ENCODE measurements at places on chromosomes 12 and 14.
A peak's percentile ranks its signal among the peaks of the same experiment; 100 is the strongest.

DNA sequence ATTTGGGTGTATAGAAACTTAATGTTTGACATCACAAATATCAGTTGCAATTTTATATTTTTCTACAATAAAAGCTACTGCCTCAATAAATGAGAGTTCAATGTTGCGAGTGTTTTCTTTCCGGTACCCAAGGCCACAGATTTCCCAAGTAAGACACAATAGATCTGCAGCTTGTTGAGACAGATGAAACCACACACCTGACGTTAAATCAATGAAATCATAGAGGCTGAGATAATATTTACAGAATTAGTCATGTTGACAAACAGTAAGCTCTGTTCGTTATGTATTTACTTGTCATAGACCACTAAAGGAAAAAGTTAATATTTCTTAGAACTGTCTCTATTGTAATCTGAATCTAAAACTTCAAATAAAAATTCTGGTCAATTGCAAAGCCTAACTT is 49.2 kb upstream of the PTHLH start:
- DNase-seq: no peak

GRCh38 chr12:4268329-4269181 is 5.0 kb upstream of the CCND2 start:
- DNase-seq: no peak

- no peak for DNase-seq
Observed at GRCh38 chr14:103116636-103117035, 6.6 kb upstream of the TNFAIP2 start.

GRCh38 chr12:69168828-69169227 is 70.5 kb upstream of the CPSF6 start:
- DNase-seq: no peak

DNA sequence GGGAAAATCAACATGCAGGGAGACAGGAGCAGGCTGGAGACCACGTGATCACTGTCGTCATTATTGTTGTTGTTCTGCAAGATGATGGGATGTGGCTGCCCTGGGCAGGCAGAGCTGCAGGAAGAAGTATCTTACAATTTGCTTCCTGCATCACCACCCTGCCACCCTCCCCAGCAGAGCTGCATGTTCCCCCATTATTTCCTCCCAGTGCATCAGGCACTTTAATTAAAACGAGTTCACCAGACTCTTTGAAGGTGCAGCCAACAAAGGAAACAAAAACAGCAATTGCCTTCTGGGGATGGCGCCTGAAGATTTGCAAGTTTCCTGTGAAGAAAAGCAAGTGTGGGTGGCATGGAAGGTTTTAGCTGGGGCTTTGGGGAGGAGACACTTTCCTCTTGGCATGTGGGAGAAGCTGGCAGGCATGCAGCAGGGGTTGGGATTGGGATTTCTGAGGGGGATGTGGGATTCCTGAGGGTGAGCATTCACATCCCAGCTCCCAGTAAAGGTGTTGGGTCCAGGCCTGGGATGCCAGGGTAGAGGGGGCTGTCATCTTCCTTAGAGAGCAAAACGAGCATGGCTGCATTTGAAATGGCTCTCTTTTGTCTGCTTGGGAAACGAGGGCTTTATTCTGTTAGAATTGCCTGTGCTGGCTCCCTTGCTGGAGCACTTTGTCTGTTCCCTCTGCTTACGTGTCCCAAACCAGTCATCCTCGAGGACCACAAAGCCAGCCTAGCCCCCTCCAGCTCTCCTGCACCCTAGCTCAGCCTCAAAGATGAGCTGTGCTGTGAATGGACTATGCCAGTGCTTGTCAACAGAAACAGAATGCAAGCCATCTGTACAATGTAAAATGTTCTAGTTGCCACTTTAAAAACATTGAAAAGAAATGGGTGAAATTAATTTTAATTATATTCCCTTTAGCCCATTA is 11.5 kb upstream of the C14orf132 start:
- DNase-seq: no peak

- no peak for DNase-seq
Observed at GRCh38 chr12:70400124-70400523, 34.0 kb downstream of the KCNMB4 start.

DNA sequence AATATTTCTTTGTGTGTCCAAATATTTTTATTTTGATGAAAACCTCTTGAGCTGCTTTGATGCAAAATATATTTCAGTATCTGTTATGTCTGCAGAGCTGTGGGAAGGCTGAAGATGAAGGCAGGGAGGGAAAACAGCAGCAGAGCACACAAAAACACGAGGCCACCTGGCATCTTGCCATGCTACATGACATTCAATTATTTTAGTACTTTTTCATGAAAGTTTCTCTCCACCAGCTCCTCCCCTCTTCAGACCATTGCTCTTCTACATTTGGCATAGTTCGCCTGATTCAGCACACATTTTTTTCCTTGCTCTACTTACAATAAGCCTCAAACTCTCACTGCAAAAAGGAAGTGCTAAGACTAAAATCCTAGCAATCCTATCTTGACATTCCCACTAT is 4.6 kb upstream of the ALX1 start:
- peak; percentile 43 for DNase-seq

- DNase-seq: no peak
Observed at GRCh38 chr14:69769623-69770022, 2.7 kb downstream of the SRSF5 start.

DNA sequence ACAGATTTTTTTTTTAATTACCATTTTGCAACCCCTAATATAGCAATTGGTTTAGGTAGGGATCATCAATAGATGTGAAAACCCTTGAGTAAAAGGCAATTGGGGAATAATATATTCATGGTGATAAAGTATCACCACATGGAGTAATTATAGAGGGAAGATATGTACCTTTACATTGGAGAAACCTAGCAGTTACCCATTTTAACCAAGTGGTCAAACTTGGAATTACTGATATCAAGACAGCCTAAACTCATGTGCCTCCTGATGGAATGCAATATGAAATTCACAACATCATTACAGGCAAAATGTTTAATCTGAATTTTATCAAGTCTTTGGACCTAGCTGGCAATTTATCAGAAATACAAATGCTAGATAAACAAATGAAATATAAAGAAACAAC is 6.7 kb upstream of the SLC10A1 start:
- no peak for DNase-seq

Data from H4 (cell line).